ENCODE measurements at places on chromosomes 1 and 21.

DNA sequence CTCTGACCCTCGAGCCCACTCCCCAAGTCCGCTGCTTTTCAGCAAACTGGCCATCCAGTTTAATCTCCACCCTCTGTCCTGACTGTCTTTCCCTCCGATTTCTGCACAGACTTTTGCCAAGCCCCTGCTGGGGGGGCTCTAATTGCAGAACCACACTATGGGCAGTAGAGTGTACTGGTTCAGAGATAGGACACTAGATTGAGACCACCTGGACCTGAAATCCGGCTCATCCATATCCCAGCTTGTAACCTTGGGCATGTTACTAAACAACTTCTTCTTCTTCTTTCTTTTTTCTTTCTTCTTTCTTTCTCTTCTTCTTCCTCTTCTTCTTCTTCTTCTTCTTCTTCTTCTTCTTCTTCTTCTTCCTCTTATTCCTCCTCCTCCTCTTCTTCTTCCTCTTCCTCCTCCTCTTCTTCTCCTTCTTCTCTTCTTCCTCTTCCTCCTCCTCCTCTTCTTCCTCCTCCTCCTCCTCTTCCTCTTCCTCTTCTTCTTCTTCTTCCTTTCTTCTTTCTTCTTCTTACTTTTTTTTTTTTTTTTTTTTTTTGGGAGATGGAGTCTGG, 7.7 kb downstream of the LRRC71 start:
- no peak for DNase-seq

DNA sequence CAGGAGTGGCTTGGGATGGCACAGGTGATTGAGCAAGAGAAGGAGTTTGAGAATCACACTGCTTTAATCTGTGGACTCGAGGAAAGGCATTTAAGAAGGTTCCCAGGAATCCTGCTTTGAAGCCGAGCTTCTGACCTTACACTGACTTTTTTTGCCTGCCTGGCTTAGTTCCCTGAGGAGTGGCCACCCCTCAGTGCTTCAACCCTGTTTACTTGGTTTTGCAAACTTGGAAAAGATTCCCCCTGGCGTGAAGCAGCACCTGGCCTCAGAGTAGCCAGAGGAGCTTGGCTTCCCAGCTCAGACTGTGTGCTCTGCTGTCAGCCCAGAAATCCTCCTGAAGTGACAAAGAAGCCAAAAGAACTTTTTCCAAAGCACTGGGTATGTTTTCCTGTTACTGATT, 48.5 kb upstream of the LDLRAP1 start:
- DNase-seq = no peak

GRCh38 chr1:113567427-113567826, 177.1 kb downstream of the MAGI3 start:
- DNase-seq = no peak

DNA sequence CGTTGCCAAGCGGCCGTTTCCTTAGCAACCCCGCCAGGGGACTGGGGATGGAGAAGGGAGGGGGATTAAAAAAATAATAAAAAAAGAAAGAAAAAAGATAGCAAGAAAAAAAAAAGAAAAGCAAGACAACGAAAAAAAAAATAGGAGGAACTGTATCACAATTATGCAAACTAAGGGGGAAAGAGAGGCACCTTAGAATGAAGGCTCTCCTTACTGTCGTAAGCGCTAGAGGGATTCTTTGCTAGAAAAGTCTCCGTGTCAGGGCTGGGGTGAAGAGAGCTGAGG, 625 bp upstream of the NEGR1 start:
- no peak for DNase-seq

DNA sequence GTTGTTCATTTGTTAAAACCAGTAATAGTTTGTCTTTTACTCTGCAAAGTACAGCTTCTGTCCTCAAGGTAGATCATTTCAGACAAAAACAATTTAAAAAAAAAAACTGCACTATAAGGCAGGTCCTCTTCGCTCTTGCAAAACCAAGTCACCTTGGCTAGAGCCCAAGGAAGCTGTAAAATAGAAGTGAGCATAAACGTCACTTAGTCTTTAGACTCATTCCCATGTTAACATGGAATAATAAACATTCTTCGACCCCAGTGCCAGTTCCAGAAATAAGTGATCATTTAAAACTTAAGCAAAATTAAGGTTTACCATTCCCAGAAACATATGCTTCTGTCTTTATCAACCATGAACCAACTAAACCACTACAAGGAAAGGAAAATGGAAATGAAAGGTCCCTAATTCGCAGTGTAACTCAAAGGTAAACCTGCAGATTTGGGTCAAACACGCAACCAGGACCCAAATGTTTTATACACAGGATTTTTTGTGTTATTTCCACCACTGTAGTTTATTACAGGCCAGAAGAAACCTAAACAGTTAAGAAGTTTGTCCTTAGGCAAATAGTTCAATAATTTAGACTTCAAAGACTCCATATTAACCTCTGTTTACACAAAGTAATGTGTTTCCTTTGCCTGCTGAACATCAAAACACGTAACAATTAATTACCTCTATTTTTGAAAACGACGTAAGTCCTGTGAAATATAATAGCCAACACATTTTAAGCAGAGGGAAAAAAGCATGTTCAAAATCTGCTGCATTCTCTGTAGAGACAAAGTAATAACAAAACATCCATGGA, 54.6 kb downstream of the TGFBR3 start:
- peak; percentile 73 for DNase-seq

- peak; percentile 55 for DNase-seq
Measured at GRCh38 chr1:217525773-217526490, 105.0 kb downstream of the GPATCH2 start.

DNA sequence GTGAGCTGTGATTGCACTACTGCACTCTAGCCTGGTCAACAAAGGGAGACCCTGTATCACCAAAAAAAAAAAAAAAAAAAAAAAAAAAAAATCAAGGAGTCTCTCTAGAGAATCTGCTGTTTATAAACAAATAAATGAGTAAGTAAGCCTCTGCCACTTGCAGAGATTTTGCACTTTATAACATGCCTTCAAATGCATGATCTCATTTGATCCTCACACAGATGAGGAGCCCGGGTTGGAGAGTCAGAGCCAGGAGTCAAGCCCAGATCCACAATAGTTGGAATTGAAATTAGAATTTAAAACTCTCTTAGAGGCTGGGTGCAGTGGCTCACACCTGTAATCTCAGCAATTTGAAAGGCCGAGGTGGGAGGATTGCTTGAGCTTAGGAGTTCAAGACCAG, 4.0 kb downstream of the PRELP start:
- peak; percentile 48 for DNase-seq

- DNase-seq = peak; percentile 22
Measured at GRCh38 chr21:43347461-43348169, 79.3 kb downstream of the SIK1 start.

- peak; percentile 83 for DNase-seq
Measured at GRCh38 chr1:203153989-203154821, 21.4 kb downstream of the MYBPH start.

GRCh38 chr1:43004587-43005459, 46.2 kb upstream of the SLC2A1 start:
- no peak for DNase-seq

GRCh38 chr1:95116580-95117206, 462 bp upstream of the TLCD4 start:
- peak; percentile 24 for DNase-seq

DNA sequence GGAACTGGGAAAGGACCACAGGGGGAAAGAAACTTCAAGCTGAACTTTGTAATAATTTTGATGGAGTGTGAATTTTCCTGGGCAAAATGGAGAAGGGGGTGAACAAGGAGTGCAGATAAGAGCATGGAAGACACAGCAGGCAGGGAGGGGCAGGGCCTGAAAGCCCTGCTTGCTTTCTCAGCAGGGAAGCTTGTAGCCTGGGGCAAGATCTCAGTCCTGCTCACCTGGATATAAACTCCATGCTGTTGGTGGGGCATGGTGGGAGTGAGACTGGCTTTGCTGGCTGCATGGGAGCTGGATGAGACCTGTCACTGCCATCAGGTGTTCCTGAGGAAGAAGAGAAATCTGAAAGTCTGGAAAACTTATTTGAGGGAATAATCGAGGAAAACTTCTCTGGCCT, 58.7 kb upstream of the RC3H1 start:
- DNase-seq = no peak

- DNase-seq = no peak
Measured at GRCh38 chr1:202148391-202148790, 3.9 kb upstream of the ARL8A start.

- peak; percentile 65 for DNase-seq
Measured at GRCh38 chr1:87243573-87243972, 85.1 kb upstream of the LMO4 start.

GRCh38 chr1:10996100-10996499, 16.4 kb upstream of the TARDBP start:
- no peak for DNase-seq
